ENCODE measurements at places on chromosomes 1 and 21.

GRCh38 chr1:2969845-2970291, 51.4 kb upstream of the ACTRT2 start:
- DNase-seq = no peak

- DNase-seq = no peak
Measured at GRCh38 chr1:87795615-87796337, 467.1 kb downstream of the LMO4 start.

- DNase-seq = no peak
Measured at GRCh38 chr21:46634966-46635323, 529 bp upstream of the PRMT2 start.

DNA sequence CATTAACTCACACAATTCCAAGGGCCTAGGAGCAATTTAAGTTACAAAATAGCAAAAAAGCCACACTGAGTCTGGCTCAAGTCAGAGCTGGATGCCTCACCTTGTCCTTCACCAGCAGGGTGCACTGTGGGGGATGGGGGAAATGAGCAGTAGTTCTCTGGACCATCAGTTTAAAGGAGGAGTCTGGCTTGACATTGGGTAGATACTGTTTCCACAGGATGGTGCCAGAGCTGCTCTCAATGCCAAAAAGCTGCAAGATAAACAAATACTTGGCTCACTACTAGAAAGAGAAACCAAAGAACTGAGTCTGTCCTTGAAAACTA, 18.8 kb downstream of the EMC1 start:
- peak; percentile 49 for DNase-seq

DNA sequence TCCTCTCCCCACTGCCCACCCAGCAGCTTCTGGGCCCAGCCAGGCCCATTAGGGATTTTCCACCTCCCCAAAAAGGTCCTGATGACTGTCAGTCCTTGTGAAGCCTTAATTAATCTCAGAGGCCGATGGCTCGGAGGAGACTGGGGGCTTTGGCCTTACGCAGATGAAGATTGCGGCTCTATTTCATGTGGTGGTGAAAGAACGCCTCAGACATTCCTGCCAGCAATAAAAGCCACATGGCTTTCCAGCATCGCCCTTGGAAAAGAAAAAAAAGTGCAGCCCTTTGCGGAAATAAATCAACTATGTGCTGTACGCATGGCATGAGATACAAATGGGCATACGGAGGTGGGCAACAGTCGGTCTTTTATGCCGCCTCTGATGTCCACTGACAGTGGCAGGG, 6.6 kb upstream of the RUNX3 start:
- DNase-seq = no peak

DNA sequence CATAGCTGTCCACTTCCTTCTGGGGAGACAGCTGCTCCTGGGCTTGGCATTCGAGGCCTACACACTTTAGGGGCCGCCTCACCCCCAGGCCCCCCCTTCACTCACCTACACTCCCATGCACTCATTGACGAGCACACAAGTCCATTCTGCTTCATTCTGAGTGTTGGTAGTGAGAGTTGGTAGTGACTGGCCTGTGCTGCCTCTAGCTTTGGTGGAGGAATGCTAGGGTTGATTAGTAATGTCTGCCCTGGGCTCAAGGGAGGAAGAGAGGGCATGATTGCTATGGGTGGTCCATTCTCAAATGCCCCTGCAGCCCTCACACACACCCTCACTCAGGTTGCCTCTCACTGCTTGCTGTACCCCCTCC, 30.4 kb downstream of the TRIM11 start:
- no peak for DNase-seq

DNA sequence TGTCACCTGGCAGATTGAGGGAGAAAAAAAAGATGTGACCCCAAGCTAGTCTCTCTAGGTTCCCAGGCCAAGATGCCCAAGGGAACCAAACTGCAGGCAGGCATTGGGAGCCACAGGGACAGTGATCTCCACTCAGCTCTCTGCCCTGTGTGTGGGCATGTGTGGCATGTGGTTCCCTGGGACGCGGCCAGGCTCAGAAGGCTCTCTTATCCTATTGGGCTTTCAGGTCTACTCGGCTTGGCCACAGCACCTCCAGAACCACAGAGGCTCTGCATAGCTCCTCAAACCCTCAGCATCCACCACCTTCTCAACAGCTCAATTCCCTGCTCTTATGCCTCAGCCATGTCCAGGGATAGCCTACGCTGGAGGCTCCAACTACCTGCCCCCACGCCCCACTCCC, 22.0 kb downstream of the IQGAP3 start:
- no peak for DNase-seq

- no peak for DNase-seq
Measured at GRCh38 chr1:160606611-160607010, 27.3 kb upstream of the CD84 start.

DNA sequence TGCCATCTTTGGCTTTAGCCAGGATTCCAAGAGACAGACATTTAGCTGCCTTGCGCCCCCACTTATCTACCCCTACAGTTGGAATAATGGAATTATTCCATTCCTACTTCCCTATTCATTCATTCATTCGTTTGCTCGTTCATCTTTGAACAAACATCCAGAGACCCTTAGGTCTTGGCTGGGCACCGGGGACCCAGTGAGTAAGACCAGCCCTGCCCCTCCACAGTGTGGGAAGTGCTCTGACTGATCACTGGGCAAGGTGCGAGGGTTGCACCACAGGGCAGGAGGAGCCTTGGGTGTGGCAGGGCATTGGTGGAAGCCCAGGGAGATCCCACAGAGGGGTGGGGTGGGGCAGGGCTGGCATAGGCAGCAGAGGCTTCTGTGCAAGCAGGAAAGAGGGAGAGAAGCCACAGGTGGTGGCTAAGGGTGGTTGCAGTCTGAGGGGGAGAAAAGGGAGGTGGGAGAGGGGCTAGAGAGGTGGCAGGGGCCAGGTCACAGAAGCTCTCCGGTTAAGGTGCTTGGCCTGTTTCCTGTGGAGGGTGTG, 35.0 kb upstream of the TMEM61 start:
- DNase-seq = no peak

DNA sequence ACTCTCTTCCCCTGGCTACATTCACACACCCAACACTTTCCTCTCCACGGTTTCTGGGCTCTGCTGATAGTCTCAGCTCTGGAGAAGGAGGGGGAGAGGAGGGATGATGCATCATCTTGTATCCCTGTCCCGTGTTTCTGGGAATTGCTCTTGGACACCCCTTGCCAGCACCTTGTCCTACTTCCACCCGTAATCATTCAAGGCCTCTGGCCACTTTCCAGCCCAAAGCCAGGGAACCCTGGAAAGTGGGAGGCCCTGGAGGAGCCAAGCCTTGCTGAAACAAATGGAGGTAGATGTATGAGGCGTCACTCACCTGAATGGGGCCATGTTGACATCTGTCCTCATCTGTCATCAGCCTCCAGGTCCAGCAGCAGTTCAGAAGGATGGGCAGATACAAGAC, 4.4 kb downstream of the PLEKHO1 start:
- DNase-seq = no peak

DNA sequence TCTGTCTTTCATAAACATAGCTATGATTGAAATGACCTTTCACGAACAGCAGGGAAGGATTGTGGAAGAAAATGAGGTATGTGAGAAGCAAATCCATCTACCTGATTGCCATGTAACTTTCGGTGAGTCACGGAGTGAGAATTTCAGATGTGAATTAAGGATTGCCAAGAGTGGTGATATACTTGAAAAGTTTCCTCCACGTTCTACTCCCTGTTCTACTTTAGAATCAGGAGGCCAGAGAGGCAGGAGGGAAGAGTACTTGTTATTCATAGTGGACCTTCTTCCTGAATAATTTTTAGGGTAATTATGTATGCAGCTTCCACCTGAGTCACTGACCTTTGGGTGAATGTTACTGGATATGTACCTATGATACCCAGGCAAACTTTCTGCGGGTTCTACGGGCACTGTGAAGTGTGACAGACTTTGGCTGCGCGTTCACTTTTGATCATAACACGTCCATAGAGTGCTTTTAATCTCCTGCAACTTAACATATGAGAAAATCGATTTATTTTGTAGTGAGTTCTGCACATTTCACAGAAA, 2.6 kb upstream of the KCNE1 start:
- DNase-seq = no peak

GRCh38 chr1:23551849-23552248, 7.5 kb downstream of the ID3 start:
- DNase-seq = no peak

DNA sequence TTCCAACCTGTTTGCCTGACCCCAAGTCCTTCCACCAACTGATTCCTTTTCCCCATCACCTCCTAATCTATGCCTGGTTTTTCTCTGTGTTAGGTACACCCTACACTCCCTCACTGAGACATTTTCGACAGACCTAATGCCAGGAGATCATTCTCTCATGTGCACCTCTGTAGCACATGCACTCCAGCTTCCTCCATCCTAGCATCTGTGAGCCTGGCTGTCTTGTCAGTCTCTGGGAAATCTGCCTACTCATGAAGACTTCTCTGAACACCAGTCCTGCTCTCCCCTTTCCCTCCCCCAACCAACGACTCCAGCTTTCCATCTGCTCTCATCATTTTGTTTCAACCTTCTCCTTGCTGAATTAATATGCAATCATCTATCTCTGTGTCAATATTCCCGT, 987 bp downstream of the MED8 start:
- no peak for DNase-seq
